ENCODE measurements at places on chromosomes 6 and 20.

- no peak for DNase-seq
Observed at GRCh38 chr20:62321975-62322374, 19.2 kb downstream of the ADRM1 start.

- DNase-seq, result no peak
Observed at GRCh38 chr20:50625986-50626677, 65.2 kb downstream of the RIPOR3 start.

GRCh38 chr6:90175627-90176538, 120.8 kb downstream of the BACH2 start:
- no peak for DNase-seq

DNA sequence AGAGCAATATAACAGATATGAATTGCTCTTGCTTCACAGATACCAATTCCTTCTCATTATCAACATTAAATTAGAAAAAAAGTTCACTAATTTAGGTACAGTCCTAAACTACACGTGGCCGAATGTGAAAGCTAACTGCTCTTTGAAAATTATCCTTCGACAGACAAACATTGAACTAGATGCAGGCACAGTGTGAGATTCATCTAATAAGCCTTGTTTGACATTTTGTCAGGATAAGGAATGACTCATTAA, 1.1 kb downstream of the FAM184A start:
- DNase-seq, result no peak

- DNase-seq, result no peak
Observed at GRCh38 chr6:106743612-106744011, 114.2 kb downstream of the QRSL1 start.

GRCh38 chr6:146574211-146574610, 24.6 kb upstream of the ADGB start:
- DNase-seq, result no peak

- no peak for DNase-seq
Observed at GRCh38 chr6:25025919-25026301, 90.2 kb upstream of the RIPOR2 start.

Data from memory B cell (primary cell).